ENCODE measurements at places on chromosomes 2 and 18.

- DNase-seq: no peak
Observed at GRCh38 chr2:225573603-225574002, 174.1 kb downstream of the NYAP2 start.

DNA sequence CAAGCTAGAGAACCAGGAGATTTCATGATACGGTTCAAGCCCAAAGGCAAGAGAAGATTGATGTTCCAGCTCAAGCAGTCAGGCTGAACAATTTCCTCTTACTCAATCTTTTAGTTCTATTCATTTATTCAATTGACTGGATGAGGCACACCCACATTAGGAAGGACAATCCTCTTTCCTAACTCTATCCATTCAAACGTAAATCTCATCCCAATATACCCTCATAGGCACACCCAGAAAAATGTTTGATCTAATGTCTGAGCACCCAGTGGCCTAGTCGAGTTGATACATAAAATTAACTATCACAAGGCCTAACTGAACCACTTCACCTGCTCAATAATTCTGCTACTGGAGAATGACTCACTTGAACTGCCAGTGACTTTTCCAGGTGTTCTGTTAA is 180.7 kb downstream of the RAD51AP2 start:
- DNase-seq: no peak

DNA sequence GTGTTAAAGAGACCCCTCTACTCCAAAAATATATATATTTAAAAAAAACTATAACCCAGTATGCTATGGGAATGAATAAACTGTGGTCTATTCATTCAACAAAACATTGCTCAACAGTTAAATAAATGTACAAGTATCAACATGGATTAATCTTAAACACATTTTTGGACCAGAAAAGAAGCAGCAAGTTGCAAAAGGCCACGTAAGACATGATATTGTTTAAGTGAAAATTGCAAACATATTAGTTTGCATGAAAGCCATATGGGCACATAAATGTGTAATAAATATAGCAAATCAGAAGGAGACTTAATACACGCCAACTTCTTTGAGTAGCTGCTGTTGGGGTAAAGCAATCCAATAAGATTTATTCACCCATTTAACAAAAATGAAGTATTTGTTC is 321.5 kb downstream of the FBXO15 start:
- no peak for DNase-seq

- DNase-seq: no peak
Observed at GRCh38 chr18:6270771-6271216, 143.9 kb downstream of the L3MBTL4 start.

GRCh38 chr2:127044977-127045661 is 61.8 kb downstream of the BIN1 start:
- no peak for DNase-seq

All from hypothalamus (tissue), 51 donors.